ENCODE measurements at places on chromosomes 11 and 22.

GRCh38 chr11:2137202-2138067, 1.8 kb downstream of the IGF2 start:
- DNase-seq: no peak

GRCh38 chr22:44965171-44965570, 44.6 kb downstream of the PHF21B start:
- no peak for DNase-seq

DNA sequence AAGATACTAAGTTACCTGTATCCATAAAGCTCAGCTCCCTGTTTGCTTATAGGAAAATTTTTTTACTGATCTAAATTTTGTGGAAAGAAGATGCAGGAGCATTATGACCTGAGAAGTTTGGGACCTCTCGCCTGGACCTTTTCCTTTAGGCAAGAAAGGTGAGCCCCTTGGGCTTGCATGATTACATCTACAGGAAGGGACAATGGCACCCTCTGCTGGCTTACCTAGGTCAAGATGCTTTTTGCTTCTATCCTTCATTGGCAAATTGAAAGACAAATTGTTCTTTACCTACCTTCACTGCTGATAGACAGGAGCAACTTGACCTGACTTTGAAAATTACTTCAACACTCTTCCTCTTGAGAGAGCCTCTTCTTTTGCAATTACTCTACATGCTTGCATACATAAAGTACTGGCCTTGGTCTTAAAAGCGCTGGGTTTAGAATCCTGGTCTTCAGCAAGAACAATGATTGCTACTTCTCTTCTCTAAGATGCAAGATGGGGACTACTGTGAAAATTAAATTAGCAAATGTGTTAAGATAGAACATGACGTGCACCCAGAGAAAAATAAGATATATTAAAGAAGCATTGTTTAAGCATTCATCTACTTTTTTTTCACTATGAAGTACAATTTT, 147.2 kb downstream of the TRPC6 start:
- DNase-seq: no peak

GRCh38 chr11:131511794-131512193, 141.4 kb downstream of the NTM start:
- DNase-seq: no peak

- DNase-seq: no peak
Observed at GRCh38 chr11:67455054-67455453, at the start of gene CABP4. Gene CABP4, plus strand, starts transcription at chr11:67455354. Its CDS starts 70 bp downstream, at chr11:67455424.

Measured in esophagus squamous epithelium (tissue), 5 donors.